ENCODE measurements at places on chromosomes 1 and 21.

GRCh38 chr1:221182791-221183533 is 303.7 kb downstream of the HLX start:
- DNase-seq: no peak

- no peak for DNase-seq
Observed at GRCh38 chr1:204713541-204713940, 28.0 kb upstream of the LRRN2 start.

GRCh38 chr1:10553118-10553517 is 78.4 kb downstream of the PEX14 start:
- DNase-seq: no peak

GRCh38 chr1:166083887-166084286 is 82.9 kb downstream of the FAM78B start:
- no peak for DNase-seq

DNA sequence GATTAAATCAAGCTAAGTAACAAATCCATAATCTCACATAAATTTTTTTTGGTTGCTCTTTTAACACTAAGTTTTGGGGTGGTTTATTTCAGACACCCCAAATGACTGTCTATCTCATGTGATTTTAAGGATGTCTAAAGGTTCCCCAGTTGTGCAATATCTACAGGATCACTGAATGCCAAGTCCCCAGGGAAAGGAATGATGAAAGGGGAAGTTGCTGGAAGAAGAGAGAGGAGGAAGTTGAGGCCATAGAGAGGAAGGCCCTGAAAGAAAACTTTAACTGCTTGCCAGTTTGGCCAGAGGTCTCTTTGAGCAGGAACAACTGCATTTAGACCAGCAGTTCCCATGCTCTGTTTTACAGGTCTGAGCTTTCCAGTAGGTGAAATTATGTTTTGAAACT is 27.5 kb upstream of the SLC19A2 start:
- DNase-seq: no peak

DNA sequence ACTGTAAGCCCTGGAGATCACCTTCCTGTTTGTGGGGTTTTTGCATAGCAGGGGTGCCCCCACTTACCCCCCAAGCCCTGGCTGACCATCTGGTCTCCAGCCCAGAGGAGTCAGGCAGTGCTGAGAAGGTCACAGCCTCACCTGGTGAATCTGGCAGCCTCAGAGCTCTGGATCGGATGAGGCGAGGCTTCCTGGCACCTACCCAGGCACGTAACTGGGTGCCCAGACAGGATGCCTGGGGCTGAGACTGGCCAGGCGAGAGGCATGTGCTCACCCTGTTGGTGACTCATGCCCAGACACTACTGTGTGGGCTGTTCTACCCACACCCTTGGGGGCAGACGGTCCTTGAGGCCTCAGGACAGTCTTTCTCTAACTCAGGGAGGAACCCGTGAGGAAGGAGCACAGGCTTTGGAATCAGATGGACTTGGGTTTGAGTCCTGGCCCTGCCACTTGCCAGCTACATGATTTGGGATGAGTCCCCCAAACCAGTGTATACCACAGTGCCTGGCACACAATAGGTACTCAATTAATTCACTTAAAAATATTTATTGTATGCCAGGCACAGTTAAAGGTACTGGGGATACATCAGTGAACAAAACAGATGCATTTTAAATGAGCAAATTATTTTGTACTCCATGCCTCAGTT is 15.1 kb upstream of the PADI3 start:
- peak; percentile 96 for DNase-seq

DNA sequence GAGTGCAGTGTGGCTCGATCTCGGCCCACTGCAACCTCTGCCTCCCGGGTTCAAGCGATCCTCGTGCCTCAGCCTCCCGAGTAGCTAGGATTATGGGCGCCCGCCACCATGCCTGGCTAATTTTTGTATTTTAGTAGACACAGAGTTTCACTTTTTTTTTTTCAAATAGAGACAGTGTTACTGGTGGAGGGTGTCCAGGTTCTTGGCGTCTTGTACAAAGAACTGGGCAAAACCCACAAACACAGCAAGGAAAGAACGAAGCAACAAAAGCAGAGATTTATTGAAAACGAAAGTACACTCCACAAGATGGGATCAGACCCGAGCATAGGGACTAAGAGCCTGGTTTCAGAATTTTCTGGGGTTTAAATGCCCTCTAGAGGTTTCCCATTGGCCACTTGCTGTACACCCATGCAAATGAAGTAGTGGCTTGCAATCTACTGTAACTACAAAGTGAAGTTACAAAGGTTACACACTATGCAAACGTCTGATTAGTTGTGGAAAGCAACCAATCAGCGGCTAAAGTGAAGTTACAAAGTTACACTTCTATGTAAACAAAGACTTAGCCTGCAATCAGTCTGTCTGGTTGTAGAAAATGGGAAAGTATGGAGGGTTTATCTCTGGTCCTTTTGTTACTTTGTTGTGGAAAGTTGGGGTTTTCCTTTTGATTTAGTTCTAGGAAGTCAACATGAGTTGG is 199.1 kb downstream of the DYRK1A start:
- peak; percentile 61 for DNase-seq

DNA sequence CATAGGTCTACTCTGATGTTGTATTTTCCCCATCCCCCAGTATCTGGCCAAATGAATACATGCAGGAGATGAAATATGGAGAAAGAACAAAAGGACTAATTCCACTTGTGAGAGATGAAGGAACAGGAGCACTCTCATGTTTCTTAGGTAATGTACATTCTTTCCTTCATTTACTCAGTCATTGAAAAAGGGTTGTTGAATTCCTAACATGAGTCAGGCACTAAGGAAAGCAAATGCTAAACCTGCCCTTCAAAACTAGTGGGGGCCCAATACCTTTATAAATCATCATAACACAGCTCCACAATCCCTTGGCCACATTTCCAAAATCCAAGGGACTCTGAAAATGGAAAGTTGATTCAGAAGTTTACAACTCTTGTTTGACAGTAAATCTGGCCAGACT is 94.3 kb downstream of the DIRAS3 start:
- no peak for DNase-seq

- DNase-seq: peak; percentile 59
Observed at GRCh38 chr21:17903029-17903806, 84.1 kb upstream of the C21orf91 start.

DNA sequence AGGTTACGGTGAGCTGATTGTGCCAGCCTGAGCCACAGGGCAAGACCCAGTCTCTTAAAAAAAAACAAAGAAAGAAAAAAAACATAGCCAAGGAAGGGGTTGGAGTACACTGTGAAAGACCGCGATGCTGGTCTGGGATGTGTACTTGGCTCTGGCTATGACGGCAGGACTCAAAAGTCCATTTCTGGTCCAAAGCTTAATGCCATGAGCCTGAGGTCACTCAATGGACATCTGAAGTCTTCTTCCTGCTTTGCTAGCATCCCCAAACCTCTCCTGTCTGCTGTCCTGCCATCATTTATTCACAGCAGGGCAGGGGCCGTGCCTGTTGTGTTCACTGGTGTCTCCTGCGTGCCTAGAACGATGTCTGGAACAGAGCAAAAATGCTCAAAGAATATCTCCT is 1.5 kb upstream of the ARHGEF10L start:
- no peak for DNase-seq

DNA sequence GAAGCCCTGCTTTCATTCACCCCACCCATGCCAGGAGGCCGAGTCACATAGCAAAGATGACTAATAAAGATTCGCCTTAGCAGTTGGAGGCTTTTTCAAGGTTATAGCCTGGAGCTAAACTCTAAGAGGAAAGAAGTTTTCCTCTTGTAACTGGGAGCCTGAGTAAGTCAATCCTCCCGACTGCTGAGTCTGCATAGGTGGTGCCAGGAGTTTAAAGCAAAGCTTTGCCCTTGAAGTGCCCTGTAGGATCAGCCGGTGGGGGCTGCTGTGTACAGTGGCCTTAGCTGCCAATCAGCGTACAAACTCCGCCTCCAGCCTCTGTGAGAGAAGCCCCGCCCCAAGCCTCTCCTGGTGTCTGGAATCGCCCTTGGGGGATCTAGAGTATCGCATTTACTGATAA is 147.5 kb upstream of the SPATA6 start:
- DNase-seq: no peak

DNA sequence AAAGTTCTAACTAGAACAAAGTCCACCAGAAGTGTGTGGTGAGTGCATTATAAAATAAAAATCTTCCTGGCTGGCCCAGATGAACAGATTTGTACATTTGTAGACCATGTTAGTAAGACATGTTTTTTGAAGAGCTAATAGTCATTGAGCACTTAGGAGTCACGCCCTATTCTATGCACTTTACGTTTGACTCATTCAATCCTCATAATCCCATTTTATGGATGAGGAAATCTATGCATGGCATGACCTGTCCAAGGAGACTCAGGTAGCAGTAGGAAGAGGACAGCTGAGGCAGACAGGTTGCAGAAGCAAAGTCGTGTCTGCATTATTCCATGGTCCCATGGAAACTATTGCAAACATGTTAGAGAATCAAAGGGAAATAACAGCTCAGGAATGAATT is 30.3 kb upstream of the LPAR3 start:
- no peak for DNase-seq

DNA sequence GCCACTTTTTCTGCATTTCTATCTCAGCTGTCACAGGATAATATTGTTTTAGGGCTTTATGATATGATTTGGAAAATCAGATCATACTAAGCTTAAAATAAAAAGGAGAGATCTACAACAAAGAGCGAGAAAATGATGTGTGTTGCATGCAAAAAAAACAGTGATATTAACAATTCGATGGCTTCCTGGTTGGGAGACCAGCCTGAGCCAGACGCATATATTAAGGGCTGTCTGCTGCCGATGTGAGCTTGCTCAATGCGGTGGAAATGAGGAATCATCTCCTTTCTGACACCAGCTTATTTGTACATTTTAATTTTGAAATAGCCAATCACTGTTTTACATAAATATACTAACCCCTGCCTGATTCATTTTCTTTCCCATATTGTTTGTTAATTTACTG is 862.6 kb downstream of the USP25 start:
- DNase-seq: no peak

DNA sequence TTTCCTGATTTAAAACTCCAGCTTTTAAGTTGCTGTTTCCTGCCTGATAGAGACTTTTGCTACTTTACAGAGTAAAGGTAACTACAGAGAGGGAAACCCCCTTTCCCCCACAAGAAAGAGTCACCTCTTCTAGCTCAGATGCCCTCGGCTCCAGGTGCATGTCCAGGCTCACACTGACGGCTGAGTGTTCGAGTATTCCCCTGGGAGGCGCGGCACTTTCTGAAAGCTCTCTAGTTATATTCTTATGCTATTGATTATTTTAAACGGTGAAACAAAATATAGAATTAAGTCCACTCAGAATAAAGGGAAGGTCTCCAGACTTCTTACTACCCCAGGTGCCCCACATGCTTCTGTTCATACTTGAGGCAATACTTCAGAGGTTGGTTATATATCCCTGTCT is 160.3 kb upstream of the FMN2 start:
- no peak for DNase-seq

DNA sequence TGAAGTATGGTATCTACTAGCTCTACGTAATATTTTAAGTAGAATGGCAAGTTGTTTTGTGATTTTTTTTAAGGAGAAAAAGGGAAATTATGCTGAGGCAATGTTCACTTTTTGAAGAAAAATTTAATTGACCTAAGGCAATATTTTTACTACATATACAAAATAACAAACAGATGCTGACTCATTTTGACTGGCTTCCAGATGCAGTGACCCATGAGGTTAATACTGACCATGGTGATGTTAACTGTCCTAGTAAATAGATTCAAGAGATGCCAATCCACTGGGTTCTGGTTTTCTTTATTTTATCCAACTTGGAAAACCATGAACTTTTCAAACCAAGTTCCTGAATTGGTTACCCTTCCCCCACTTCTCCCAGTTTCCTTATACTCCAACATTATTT is 154.9 kb downstream of the CRB1 start:
- peak; percentile 12 for DNase-seq

DNA sequence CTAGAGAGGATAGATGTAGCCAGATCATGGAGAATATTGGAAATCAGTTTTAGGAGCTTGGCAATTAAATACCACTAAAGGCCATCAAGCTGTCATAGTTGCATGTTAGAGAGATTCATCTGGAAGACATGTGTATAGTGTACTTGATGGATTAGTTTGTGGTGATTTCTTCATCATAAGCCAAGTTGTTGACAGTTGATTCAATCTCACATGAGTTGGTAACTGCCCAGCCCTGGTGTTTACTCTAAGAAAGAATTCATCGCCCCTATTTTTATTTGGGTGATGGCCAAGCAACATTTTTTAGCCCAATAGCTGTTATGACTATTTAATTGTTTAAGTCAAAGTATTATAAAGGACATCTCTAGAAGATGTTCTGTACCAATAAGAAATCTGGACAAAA is 737.6 kb downstream of the PLA2G4A start:
- no peak for DNase-seq

- DNase-seq: peak; percentile 21
Observed at GRCh38 chr1:44275991-44276405, 62.7 kb downstream of the DMAP1 start.

GRCh38 chr1:208166340-208167138 is 77.6 kb downstream of the PLXNA2 start:
- DNase-seq: no peak

GRCh38 chr1:64877151-64877550 is 89.2 kb downstream of the JAK1 start:
- no peak for DNase-seq

DNA sequence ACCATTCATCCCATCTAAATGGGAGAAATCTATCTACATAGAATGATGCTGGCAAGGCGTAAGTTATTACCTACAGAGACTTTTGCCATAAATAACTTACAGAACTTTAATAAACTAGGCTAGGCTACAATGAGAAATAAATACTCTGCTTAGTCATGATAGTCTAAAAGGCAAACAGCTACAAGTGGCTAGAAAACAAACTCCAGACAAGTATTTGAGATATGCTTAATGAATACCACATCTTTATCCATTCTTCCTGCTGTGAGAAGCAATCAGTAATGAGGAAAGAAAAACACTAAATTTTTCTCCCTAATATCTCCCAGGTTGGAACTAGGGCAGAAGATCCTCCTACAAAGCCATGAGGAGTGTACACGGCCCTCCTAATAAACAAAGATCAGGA is 187.0 kb upstream of the OLFM3 start:
- no peak for DNase-seq

GRCh38 chr1:91761295-91761721 is 124.6 kb downstream of the TGFBR3 start:
- peak; percentile 22 for DNase-seq

- no peak for DNase-seq
Observed at GRCh38 chr1:227893300-227893948, 54.3 kb downstream of the WNT9A start.

GRCh38 chr1:45621501-45621836 is 2.4 kb downstream of the CCDC17 start:
- no peak for DNase-seq

GRCh38 chr1:207424570-207425131 is 29.5 kb upstream of the CR2 start:
- no peak for DNase-seq

GRCh38 chr1:55993646-55994318 is 585.6 kb downstream of the PLPP3 start:
- DNase-seq: peak; percentile 31
